ENCODE measurements at places on chromosomes 5 and 9. TPM values are rescaled to one million over a fixed set of nuclear protein-coding genes. Genes with fewer than 3 reads are reported as not detected.

DNA sequence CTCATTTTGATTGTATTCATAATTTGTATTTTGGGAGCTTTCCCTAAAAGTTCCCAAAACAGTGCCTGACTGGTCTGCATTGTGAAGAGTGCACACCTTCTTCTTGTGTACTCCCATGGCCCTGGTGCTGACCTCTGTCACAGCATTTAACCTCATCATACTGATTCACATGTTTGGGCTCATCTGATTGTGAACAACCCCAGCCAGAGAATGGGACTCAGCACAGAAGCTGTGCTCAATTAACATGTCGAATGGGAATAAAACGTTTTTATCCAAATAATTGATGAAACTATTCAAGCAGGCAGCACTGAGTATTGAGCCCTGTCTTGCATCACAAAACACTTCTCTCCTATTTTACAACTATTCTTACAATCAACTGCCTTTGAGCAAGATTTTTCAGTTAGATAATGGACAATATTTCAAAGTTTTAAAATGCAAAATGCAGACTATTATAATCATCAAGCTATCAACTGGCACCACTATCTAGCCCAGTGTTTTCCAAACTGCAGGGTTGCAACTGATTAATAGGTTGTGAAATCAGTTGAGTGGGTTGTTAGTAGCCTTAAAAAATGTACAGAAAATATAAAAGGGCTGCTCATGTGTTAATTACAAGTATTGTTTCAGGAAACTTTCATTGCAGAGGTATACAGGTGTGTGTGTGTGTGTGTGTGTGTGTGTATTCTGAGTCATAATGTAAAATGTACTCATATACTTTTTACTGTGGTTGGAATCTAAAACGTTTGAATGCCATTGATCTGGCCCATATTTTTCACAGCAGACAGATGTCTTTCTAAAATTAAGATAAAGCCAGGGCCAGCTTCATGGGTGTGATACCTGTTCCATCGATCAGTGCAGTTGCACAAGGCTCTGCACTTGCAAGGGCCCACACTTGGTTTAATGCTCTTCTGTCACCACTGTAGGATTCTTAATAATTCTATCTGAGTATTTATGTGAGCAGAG is 190.5 kb downstream of the PIK3R1 start:
- H3K4me1 ChIP-seq: peaks cover 29% of the 10 kb centered on the region
- H3K4me3 ChIP-seq: peak overlapping the region; percentile 12
- H3K27me3 ChIP-seq: no peaks in the 10 kb centered on the region
- H3K36me3 ChIP-seq: peaks cover 3% of the 10 kb centered on the region

DNA sequence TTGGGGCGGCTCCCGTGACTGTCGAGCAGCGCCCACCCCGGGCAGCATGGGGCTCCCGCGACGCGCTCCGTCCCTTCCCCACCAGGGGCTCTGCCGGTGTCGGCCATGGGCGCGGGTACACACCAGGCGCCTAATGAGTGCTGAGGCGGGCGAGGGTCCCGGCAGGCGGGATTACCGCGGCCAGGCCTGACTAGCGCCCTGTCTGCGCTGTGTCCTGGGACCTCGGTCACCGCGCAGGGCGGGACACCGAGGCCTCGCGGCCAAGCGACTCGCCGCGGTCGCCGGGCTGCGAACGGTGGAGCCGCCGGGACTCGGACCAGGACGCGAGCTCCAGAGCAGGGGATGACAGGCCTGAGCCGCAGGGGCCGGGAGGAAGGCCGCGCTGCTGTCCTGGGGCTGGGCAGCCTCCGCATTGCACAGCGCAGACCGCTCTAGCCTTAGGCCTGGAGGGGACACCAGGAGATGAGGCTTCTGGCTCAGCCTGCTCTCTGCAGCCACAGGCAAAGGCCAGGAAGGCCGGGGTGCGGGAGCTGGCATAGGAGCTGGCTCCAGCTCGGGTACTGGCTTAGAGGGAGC is 14.1 kb downstream of the LCN10 start:
- H3K4me3 ChIP-seq: peak overlapping the region; percentile 51
- no peak overlapping the region for H3K27ac ChIP-seq
- peaks cover 29% of the 10 kb centered on the region for H3K36me3 ChIP-seq
- no peaks in the 10 kb centered on the region for H3K27me3 ChIP-seq
- no peak for DNase-seq

DNA sequence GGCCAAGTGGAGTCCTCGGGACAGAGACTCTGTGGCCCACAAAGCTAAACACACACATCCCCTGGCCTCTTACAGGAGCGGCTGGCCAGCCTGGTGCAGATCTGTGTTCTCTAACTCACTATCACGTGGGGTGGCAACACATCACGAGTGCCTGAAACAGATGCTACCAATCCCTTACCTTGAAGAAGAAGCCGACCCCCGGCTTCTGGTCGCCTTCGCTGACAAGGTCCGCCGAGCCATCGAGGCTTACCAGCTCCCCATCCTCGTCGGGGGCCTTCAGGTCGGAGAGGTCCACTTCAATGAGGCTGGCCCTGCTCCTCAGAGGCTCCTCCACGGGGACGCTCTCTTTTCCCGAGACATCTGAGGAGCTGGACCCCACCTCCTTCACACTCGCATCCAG is 86.7 kb downstream of the CAMSAP1 start:
- H3K27ac ChIP-seq: no peak overlapping the region
- no peaks in the 10 kb centered on the region for H3K4me1 ChIP-seq
- no peaks in the 10 kb centered on the region for H3K27me3 ChIP-seq

- H3K4me1 ChIP-seq: peaks cover 26% of the 10 kb centered on the region
- H3K36me3 ChIP-seq: peaks cover 83% of the 10 kb centered on the region
- no peak for DNase-seq
Observed at GRCh38 chr5:178212241-178213002, 8.1 kb downstream of the HNRNPAB start.

GRCh38 chr9:121388140-121388905 is 18.3 kb upstream of the STOM start:
- no peak overlapping the region for H3K27ac ChIP-seq
- H3K4me1 ChIP-seq: peaks cover 14% of the 10 kb centered on the region
- DNase-seq: no peak
- H3K27me3 ChIP-seq: peaks cover 23% of the 10 kb centered on the region
- H3K36me3 ChIP-seq: no peaks in the 10 kb centered on the region

DNA sequence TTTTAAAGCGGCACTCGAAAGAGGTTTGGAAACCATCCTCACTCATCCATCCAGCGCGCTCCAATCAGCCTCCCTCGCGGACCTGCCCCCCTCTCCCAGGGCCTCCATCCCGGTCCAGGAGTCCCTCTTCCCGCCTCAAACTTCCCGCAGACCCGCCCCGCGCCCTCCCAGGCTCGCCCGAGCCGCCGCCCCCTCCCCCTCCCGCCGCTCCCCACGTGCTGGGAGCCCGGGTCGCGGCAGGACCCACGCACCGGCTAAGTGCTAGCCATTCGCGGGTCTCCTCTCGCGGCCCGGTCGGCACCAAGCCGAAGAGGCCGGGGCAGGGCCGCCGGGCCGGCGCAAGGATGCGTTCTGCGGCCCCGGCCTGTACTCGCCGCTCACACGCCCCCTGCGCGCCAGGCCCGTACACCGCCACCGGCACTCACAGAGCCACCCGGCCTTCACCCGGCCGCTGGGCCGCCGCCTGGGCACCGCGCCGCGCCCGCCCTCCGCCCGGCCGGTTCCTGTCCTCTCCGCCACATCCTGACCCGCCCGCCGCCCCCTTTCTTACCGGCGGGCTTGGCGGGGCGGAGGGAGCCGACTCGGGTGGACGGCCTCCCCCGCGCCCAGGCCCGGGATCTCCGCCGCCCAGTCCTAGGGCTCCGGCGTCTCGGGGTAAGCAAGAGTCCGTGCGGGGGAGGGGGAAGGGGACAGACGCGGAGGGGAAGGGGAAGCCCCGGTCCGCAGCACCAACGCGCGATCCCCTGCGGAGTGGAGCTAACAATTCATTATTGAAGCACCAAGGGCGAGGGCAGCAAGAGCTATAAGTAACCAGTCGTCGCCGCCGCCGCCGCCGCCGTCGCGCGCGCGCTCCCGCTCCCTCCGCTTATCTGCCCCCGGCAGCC is 576 bp downstream of the CHD1 start:
- peaks cover 46% of the 10 kb centered on the region for H3K36me3 ChIP-seq
- peak; percentile 32 for DNase-seq
- H3K27me3 ChIP-seq: no peaks in the 10 kb centered on the region
- H3K4me3 ChIP-seq: peak overlapping the region; percentile 97

DNA sequence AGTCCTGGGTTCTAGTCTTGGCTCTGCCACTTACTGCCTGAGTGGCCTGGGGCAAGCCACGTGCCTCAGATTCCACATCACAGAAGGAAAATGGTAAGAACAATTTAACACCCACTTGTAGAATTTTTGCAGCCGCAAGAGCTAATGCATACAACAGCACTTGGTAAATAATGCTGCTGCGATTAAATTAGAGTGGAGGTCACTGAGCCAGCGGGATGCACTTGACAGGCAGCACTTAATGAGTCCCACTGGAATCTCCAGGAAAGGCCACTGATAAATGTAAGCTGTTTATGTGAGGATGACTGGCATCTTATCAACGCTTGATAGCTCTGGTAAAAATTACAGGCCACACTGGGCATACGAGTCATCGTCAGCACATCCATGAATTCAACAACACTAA is 59.4 kb upstream of the UBTD2 start:
- H3K4me3 ChIP-seq: no peak overlapping the region
- no peak for DNase-seq
- no peaks in the 10 kb centered on the region for H3K4me1 ChIP-seq
- no peak overlapping the region for H3K27ac ChIP-seq
- no peaks in the 10 kb centered on the region for H3K36me3 ChIP-seq

DNA sequence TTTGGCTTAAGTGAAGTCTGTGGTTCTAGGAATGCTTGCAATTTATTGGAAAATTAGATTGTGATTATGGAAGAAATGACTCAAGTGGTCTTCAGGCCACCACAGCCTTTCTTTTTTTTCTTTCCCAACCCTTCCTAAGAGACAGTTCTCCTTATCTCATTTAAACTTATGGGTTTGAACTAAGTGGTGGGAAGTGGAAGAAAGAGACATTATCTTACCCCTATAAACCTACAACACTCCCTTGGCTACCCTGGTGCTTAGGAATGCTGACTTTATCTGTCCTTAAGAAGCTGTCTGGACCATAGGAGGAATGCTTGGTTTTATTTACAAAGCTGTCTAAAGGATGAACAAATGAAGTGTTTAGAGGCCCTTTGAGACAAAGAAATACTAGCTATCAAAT is 5.1 kb upstream of the ERAP1 start:
- H3K4me1 ChIP-seq: peaks cover 61% of the 10 kb centered on the region
- H3K4me3 ChIP-seq: no peak overlapping the region
- H3K36me3 ChIP-seq: no peaks in the 10 kb centered on the region
- no peak for DNase-seq
- no peak overlapping the region for H3K27ac ChIP-seq

GRCh38 chr5:150394131-150394530 is 18.6 kb downstream of the CD74 start:
- DNase-seq: no peak
- no peaks in the 10 kb centered on the region for H3K27me3 ChIP-seq
- no peaks in the 10 kb centered on the region for H3K4me1 ChIP-seq
- no peak overlapping the region for H3K27ac ChIP-seq
- H3K4me3 ChIP-seq: no peak overlapping the region

GRCh38 chr5:90917928-90918668 is 359.5 kb downstream of the ADGRV1 start:
- peaks cover 4% of the 10 kb centered on the region for H3K27me3 ChIP-seq
- H3K36me3 ChIP-seq: no peaks in the 10 kb centered on the region
- H3K4me3 ChIP-seq: no peak overlapping the region
- DNase-seq: no peak
- H3K27ac ChIP-seq: no peak overlapping the region

DNA sequence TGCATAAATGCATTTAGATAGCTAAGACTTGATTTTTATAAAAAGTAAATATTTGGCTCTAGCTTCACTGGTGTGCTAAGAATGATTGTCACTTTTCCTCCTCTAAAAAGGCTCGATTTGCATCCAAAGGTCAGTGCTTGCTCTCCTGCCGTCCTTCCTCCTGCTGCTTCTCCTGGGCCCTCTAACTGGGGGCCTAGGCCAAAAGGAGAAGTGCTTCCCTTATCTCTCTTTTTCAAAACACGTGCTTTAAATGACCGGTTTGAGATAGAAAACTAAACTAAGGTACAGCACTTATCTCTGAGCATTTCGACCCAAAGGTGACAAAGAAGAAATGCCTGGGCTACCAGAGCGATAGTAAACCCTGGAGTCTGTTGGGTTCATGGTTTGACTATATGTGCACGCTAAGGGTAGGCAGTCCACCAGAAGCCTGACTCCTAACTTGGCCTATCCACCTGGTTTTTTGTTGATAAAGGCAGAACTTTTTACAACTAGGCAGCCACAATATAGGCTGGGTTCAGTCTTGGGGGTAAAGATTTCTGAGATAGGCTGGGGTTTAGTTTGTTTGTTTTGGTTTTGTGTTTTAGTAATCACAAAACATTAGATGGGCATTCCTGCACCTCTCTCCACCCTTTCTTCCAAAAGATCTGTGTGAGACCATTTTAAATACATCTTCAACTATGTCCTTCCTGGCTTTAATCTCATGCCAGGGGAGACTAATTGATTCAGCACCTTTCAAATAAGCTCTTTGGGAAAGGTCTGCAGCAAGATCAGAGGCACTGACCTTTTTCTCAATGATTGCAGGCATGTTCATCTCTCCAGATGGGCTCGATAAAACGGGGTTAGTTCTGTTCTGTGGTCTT is 3.8 kb downstream of the NR2F1-AS1 start:
- H3K27me3 ChIP-seq: peaks cover 78% of the 10 kb centered on the region
- H3K4me1 ChIP-seq: peaks cover 16% of the 10 kb centered on the region
- no peaks in the 10 kb centered on the region for H3K36me3 ChIP-seq

GRCh38 chr9:113887436-113887835 is 11.3 kb downstream of the ZNF618 start:
- DNase-seq: no peak
- no peak overlapping the region for H3K27ac ChIP-seq
- H3K27me3 ChIP-seq: no peaks in the 10 kb centered on the region
- peaks cover 21% of the 10 kb centered on the region for H3K4me1 ChIP-seq
- peaks cover 3% of the 10 kb centered on the region for H3K36me3 ChIP-seq
- H3K4me3 ChIP-seq: no peak overlapping the region

GRCh38 chr5:147410496-147411358 is 99.1 kb downstream of the DPYSL3 start:
- no peak for DNase-seq
- no peaks in the 10 kb centered on the region for H3K36me3 ChIP-seq
- H3K4me3 ChIP-seq: no peak overlapping the region
- no peak overlapping the region for H3K27ac ChIP-seq

The IRX1 gene
- not detected for total RNA-seq

The FBN2 gene
- total RNA-seq: not detected

The POU5F2 gene
- total RNA-seq: 1.1 TPM

The CDH9 gene
- not detected for total RNA-seq

The SLC28A3 gene
- total RNA-seq: 0.07 TPM

The LCN15 gene
- not detected for total RNA-seq

The ZNF608 gene
- total RNA-seq: not detected

Data from activated CD4-positive, alpha-beta T cell treated with anti-CD3 and anti-CD28 coated beads, Interleukin-2, amount 10 ng/mL, durations not matched to agents 7 days and 5 days (primary cell).